ENCODE measurements at places on chromosomes 1 and 21.

DNA sequence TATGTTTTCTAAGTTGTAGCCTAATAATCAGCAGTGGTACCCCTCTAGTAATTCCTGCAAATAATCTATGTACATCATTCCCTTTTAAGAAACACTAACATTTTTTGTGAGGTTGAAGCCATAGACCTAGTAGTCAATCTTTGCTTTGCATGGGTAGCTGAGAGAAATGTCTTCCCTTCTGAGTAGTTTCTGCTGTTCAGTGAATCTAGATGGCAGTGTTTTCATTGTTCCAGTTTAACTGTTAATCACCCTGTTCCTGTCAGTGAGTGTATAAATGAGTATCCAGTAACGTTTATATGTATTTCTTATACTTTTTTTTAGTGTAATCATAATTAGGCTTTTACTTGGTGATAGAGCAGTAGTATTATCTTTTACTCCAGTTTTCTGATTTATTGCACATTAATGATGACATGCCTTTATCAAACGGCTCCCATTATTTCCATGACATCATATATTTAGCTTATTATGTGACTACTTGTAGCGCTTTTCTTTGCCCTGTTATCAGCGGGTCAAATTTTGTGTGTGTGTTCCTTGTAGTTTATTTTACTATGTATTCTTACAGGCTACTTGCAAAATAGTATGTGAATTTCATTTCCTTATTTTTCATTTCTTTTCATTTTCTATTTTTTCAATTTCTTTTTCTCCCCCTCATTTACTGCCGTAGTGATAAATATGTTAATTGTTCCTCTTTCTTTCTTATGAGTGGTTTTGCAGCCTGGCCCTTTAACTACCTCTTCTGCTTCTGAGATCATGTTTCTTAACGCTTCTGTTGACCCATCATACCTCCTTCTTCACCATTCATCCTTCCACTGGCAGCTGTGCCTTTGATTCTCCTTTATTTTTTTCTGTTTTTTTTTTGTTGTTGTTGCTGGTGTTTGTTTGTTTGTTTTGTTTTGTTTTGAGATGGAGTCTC lies 18.8 kb downstream of the CEP350 start:
- H3K4me1 ChIP-seq = peaks cover 5% of the 10 kb centered on the region
- no peak overlapping the region for H3K27ac ChIP-seq
- peaks cover 10% of the 10 kb centered on the region for H3K36me3 ChIP-seq
- no peaks in the 10 kb centered on the region for H3K27me3 ChIP-seq
- no peak overlapping the region for H3K4me3 ChIP-seq

DNA sequence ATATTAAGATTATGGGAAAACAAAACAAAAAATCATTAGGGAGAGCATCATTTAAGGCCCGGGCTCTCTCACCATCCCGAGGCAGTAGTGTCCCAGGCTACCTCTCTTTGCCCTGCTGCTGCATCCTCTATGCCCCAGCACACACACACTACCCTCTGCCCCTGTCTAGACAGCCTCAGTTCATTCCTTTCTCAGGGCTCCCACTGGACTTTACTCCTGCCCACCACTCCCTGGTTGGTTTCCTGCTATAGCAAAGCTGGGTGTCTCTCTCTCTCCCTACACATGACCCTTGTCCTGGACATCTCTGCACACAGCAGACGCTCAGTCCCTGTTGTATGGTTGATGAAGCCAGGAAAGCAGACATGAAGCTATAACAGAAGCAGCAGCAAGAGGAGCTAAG lies 30.7 kb downstream of the GNG12 start:
- no peak overlapping the region for H3K4me3 ChIP-seq
- H3K36me3 ChIP-seq = no peaks in the 10 kb centered on the region
- no peak overlapping the region for H3K27ac ChIP-seq
- H3K27me3 ChIP-seq = no peaks in the 10 kb centered on the region

GRCh38 chr1:22457345-22457744 lies 5.7 kb downstream of the ZBTB40 start:
- H3K4me1 ChIP-seq = peaks cover 3% of the 10 kb centered on the region
- H3K4me3 ChIP-seq = no peak overlapping the region
- no peaks in the 10 kb centered on the region for H3K27me3 ChIP-seq
- DNase-seq = peak; percentile 45
- H3K27ac ChIP-seq = no peak overlapping the region

DNA sequence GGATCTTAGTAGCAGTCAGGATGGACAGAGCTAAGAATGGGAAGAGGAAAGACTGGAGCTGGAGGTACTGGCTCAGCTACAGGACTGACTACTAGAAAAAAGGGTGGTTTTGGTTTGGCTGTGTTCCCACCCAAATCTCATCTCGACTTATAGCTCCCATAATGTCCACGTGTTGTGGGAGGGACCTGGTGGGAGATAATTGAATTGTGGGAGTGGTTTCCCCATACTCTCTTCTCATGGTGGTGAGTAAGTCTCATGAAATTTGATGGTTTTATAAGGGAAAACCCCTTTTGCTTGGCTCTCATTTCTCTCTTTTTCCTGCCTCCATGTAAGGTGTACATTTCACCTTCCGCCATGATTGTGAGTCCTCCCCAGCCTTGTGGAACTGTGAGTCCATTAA lies 466.5 kb upstream of the DEPDC1 start:
- no peak for DNase-seq
- H3K4me1 ChIP-seq = no peaks in the 10 kb centered on the region
- H3K27ac ChIP-seq = no peak overlapping the region
- no peaks in the 10 kb centered on the region for H3K36me3 ChIP-seq
- no peak overlapping the region for H3K4me3 ChIP-seq
- H3K27me3 ChIP-seq = no peaks in the 10 kb centered on the region

GRCh38 chr1:183577897-183578465 lies 12.3 kb downstream of the NCF2 start:
- peaks cover 21% of the 10 kb centered on the region for H3K4me1 ChIP-seq
- no peak overlapping the region for H3K4me3 ChIP-seq
- DNase-seq = no peak
- no peaks in the 10 kb centered on the region for H3K27me3 ChIP-seq

- no peak for DNase-seq
- no peak overlapping the region for H3K4me3 ChIP-seq
- peaks cover 19% of the 10 kb centered on the region for H3K4me1 ChIP-seq
Measured at GRCh38 chr1:213371847-213372619, 321.0 kb downstream of the RPS6KC1 start.

DNA sequence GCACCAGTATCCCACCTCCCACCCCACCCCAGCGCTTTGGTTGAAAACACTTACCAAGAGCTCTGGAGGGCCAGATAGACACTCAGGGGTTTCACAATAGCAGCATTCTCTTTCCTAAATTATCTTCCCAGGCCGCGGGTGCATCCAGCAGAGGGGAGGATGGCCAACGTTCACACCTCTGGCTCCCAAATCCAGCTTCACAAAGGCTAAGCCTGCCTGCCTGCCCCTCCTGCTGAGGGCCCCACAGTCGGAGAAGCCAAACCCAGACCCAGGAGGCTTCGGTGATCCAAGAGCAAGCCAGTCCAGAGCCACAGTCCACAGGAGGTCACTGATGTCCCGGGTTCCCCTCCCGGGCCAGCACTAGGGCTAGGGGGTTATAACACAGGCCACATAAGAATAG lies 231.9 kb downstream of the TRABD2B start:
- no peak overlapping the region for H3K27ac ChIP-seq
- no peak overlapping the region for H3K4me3 ChIP-seq
- peaks cover 57% of the 10 kb centered on the region for H3K4me1 ChIP-seq
- H3K27me3 ChIP-seq = peaks cover 3% of the 10 kb centered on the region

DNA sequence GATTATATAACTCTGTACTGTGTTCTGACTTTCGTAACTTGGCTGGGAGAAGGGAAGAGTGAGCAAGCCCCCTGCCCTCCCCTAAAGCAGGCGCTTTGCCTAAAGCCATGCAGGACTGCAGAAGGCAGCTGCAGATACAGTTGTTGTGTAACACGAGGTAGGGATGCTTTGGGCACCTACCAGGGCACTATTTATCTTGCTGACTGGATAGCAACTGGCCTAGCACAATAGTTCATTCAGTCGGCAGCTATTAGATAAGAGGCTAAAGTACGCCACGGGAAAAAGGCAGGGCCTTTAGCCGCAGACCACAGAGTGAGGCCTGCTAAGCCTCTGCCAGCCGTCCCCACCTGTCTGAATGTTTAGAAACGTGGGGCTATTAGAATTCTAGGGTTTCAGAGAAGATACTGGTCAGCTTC lies 80.9 kb downstream of the TTC3 start:
- peak overlapping the region; percentile 83 for H3K27ac ChIP-seq
- peaks cover 9% of the 10 kb centered on the region for H3K4me1 ChIP-seq
- no peak overlapping the region for H3K4me3 ChIP-seq
- H3K27me3 ChIP-seq = no peaks in the 10 kb centered on the region
- H3K36me3 ChIP-seq = peaks cover 33% of the 10 kb centered on the region
- peak; percentile 78 for DNase-seq

DNA sequence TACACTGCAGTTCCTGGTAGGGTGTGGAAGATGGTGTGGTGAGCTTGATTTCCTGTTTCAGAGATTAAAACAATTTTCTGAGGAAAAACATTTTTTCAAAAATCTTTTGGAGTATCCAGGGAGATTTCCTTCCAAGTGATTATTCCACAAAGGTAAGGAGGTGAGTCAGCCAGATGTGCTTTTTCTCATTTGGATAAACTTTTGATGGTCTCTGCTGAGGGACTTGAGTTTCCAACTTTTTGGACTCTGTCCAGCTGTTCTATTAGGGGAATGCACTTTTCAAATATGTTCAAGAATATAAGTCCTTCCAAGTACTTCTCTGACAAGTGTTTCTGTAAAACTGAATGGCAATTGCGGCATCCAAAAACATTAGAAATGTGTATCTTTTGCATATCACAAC lies 628.8 kb upstream of the ADAMTS5 start:
- peak overlapping the region; percentile 72 for H3K27ac ChIP-seq
- no peaks in the 10 kb centered on the region for H3K4me1 ChIP-seq
- H3K36me3 ChIP-seq = no peaks in the 10 kb centered on the region
- no peak overlapping the region for H3K4me3 ChIP-seq
- peak; percentile 94 for DNase-seq

GRCh38 chr1:47849005-47849521 lies 148.1 kb downstream of the TRABD2B start:
- H3K36me3 ChIP-seq = no peaks in the 10 kb centered on the region
- H3K4me3 ChIP-seq = no peak overlapping the region
- peaks cover 10% of the 10 kb centered on the region for H3K4me1 ChIP-seq
- no peaks in the 10 kb centered on the region for H3K27me3 ChIP-seq
- DNase-seq = no peak
- no peak overlapping the region for H3K27ac ChIP-seq

DNA sequence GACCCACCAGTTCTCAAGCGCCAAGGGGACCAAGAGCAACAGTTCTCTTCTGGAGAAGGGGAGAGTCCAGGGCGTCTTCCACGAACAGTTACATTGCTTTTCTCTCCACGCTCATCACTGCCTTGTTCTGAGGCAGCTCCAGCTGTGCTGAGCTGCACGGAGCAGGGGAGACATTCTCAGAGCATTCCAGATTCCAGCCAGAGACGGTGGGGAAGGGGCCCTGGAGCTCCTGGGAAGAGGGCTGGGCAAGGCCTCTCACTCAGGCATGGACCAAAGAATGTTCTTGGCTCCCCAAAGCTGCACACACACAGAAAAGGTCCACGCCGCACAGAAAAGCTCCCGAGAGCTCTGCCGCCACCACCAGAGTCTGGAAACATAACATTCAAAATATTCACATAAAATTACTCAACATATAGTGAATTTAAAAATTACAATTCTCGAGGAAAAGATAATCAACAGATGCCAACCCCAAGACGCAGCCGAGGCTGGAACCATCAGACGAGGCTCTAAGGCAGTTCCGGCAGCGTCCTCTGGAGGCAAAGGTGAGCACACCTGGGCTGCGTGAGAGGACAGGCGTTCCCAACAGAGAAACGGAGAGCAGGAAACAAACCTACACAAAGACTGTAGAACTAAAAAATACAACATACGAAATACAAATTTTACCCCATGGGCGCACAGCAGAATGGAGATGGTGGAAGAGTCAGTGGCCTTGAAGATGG lies 40.5 kb downstream of the UBE2G2 start:
- DNase-seq = peak; percentile 36
- H3K27me3 ChIP-seq = no peaks in the 10 kb centered on the region
- H3K36me3 ChIP-seq = no peaks in the 10 kb centered on the region
- peaks cover 6% of the 10 kb centered on the region for H3K4me1 ChIP-seq
- H3K4me3 ChIP-seq = no peak overlapping the region
- H3K27ac ChIP-seq = no peak overlapping the region

DNA sequence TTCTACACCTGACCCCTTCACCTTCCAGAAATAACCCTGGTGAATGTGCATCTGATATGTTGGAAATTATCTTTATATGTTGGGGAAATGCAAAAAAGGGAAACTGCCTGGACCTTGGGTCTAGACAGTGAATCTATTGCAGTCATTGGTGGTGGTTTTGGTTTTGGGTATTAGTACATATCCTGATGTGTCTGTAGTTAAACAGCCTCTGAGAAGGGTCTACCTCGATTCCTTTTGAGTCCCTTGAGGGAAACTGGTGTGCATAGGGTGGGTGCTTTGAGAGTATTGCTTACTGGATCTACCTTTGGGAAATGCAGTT lies 127.3 kb upstream of the KIAA0040 start:
- H3K4me3 ChIP-seq = no peak overlapping the region
- H3K27ac ChIP-seq = no peak overlapping the region
- H3K36me3 ChIP-seq = no peaks in the 10 kb centered on the region
- peaks cover 10% of the 10 kb centered on the region for H3K4me1 ChIP-seq
- H3K27me3 ChIP-seq = no peaks in the 10 kb centered on the region

DNA sequence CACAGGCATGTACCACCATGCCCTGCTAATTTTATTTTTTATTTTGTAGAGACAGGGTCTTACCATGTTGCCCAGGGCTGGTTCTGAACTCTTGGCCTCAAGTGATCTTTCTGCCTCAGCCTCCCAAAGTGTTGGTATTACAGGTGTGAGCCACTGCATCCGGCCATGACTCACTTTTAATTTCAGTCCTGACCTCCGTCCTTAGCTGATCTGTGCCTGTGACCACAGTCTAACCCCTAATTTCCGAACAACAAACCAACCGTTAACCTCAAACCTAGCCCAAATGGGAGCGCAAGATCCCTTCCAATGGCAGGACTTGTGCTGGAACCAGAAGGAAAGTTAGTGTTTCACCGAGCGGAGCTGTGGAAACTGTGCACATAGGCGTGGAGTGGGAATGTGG lies 29.3 kb upstream of the MAN1C1 start:
- no peak overlapping the region for H3K4me3 ChIP-seq
- DNase-seq = no peak
- H3K36me3 ChIP-seq = no peaks in the 10 kb centered on the region
- H3K27ac ChIP-seq = no peak overlapping the region
- H3K4me1 ChIP-seq = peaks cover 10% of the 10 kb centered on the region
- no peaks in the 10 kb centered on the region for H3K27me3 ChIP-seq

DNA sequence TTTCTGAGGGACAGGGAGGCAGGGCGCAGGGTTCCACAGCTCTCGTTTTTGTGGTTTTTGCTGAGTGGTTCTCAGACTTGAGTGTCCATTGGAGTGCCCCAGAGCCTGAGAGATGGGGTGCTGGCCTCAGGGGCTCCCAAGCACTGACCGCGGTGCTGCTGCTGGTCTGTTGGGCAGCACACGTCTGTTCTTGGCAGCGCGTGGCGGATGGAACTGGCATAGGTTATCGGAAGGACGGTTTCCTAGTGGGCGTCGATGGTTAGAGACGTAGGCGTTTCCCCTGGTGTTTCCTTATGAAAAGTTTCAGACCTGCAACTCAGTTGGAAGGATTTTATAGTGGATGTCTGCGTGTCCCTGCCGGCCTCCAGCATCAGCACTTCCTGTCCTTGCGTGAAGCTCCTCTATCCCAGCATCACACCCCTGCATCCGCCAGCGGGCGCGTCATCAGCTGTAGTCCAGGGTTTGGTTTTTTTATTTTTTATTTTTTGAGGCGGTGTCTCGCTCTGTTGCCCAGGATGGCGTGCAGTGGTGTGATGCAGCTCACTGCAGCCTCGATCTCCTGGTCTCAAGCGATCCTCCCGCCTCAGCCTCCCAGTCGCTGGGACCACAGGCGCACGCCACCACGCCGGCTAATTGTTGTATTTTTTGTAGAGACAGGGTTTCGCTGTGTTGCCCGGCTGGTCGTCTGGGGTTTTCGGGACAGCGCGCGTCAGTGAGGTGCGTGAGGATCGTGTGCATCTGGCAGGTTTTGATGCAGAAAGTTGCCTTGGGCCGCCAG lies 11.8 kb downstream of the RRP1 start:
- no peak overlapping the region for H3K4me3 ChIP-seq
- peaks cover 83% of the 10 kb centered on the region for H3K36me3 ChIP-seq
- no peaks in the 10 kb centered on the region for H3K27me3 ChIP-seq
- H3K27ac ChIP-seq = no peak overlapping the region

Data from muscle of leg (tissue), 16 donors.